NCI-H524 (cell line): ENCODE measurements at places on chromosomes 6 and 20.

DNA sequence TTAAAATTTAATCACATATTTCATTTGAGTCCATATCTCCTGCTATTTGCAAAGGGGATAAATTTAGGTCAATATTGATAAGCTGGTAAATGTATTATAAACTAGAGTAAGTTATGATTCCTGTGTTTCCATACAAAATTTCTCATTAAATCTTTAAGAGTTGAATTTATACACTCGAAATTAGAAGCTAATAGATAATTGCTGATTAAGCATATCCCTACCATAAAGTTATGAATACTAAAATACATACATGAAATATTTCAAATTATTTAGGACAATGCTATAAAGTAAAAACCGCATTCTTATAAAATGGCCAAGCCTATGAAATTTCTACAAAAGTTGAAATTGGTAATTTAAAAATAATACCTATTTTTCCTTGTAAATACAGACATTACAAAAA is 71.5 kb downstream of the FAM184A start:
- no peak for DNase-seq

- no peak for DNase-seq
Observed at GRCh38 chr6:169520104-169520503, 181.7 kb downstream of the WDR27 start.

DNA sequence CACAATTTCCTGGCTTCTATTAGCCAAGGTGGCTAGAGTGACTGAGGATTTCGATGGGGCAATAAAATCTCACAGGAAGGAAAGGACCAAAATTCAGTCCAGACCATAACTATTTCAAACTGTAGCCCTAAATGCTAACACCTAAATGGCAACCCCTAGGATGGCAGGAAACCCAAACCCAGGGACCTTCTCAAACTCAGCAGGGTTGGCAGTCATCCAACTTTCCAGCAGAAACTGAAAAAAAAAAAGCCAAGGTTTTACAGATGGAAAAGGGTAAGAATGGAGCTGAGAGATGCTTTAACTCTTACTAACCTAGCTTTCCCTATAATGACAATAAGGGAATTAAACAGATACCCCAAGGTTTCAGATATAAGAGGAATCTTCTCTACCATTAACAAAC is 10.5 kb downstream of the IBTK start:
- DNase-seq, result no peak

- DNase-seq, result peak; percentile 91
Observed at GRCh38 chr20:50642288-50642803, 49.0 kb downstream of the RIPOR3 start.

GRCh38 chr6:36691011-36691410 is 6.6 kb upstream of the RAB44 start:
- DNase-seq, result no peak
